ENCODE measurements at places on chromosomes 3 and 15.

DNA sequence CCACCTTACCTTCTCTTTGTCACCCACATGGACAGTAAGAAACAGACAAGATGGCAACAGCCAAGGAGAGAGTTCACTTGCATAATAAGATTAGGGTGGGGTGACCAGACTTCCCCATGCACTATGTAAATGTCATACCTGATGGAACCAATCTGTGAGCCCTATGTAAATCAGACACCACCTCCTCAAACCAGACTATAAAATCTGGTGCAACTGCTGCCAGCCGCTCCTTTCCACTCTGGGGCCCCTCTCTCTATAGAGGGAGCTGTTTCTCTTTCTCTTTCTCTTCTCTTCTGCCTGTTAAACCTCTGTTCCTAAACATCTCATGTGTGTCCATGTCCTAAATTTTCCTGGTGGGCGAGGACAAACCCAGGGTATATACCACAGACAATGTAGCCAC, 405.5 kb upstream of the CNTN4 start:
- no peak for DNase-seq

- DNase-seq, result no peak
These were observed 14.0 kb downstream of the ZNF619 start for GRCh38 chr3:40490916-40491315.

DNA sequence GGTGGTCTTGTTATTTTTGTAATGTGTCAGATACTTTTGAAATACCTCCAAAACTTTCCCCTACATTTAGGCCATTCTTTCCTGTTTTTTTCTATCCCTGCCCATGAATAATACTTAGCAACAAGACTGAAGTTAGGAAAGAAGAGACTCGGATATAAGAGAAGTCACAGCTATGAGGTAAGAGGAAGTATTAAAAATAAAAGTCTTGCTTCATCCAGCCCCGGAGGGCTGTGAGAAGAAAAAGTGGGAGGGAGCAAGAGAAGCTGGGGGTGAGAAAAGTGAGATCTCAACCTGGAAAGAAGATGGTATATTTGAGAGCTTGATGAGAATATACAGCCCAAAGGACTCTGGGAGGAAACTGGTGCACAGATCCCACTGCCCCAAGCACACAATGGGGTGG, 213.5 kb upstream of the CDIN1 start:
- no peak for DNase-seq

DNA sequence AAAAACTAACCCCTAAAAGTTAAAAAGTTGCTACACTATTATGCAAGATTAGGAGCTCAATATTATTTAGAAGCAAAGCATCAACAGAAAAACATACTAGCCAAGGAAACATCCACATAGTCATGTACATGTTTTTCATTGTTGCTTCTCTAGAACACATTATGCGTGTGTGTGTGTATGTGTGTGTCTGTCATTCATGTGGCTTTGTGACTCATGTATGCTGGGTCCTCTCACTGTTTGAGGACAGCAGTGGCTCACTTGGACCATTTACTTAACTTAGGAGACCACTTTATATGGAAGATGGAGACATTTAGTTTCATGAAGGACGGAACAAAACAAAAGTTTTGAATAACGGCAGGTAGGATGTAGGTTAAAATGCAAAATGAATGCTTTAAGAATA, 219.4 kb upstream of the THBS1 start:
- DNase-seq, result no peak

DNA sequence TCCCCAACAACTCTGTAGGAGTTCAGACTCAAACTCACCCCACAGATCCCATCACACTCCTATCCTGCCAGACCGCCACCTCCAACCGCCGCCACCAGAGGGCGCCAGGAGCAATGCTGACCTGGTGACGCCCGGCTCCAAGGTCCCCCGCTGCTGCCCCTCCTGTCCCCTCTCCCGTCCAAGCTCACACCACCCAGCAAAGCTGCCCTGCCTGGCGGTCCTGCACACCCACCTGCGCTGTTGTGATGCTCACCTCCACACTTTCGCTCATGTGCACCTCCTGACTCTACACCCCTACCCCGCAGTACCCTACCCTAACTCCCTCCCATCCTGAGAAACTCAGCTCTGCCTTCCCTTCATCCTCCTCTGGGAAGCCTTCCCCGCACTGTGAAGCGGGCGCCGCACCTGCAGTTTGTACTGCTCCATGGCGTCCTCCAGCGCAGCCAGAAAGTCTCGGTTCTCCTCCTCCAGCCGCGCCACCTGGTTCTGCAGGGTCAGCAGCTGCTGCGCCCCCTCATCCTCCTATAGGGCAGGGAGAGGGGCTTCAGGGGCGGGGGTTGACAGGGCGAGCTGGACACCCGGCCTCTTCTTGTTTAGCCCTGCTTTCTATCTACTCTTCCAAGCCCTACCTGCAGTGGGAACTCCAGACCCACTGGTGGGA, 7.9 kb downstream of the KIF7 start:
- DNase-seq, result peak; percentile 49

GRCh38 chr3:123451186-123451585, 2.3 kb upstream of the ADCY5 start:
- no peak for DNase-seq

- no peak for DNase-seq
These were observed 37.3 kb downstream of the FSD2 start for GRCh38 chr15:82768414-82769054.

DNA sequence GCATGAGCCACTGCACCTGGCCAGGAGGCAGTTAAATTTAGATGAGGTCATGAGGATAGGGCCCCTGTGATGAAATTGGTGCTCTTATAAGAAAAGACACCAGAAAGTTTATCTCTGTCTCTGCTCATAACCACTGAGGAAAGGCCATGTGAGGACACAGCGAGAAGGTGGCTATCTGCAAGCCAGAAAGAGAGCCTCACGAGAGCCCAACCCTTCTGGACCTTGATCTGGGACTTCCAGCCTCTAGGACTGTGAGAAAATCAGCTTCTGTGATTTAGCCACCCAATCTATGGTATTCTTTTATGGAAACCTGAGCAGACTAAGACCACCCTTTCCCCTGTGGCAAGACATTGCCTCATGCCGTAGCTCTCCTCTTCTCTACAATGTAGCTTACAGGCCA, 337.6 kb downstream of the THSD4 start:
- DNase-seq, result no peak

DNA sequence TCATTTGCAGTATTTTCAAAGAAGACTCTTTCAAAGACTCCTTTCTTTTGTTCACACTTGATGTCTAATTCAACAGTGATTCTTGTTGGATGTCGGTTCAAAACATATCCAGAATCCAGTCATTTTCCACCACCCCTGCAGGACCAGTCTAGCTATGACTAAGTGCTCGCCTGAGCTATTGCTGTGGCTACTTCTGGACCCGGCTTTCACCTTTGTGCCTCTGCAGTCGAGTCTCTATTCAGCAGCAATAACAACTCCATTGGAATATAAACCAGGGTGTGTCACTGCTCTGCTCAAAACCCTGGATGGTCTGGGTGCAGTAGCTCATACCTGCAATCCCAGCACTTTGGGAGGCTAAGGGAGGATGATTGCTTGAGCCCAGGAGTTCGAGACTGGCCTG, 55.0 kb downstream of the PRICKLE2 start:
- DNase-seq, result no peak

DNA sequence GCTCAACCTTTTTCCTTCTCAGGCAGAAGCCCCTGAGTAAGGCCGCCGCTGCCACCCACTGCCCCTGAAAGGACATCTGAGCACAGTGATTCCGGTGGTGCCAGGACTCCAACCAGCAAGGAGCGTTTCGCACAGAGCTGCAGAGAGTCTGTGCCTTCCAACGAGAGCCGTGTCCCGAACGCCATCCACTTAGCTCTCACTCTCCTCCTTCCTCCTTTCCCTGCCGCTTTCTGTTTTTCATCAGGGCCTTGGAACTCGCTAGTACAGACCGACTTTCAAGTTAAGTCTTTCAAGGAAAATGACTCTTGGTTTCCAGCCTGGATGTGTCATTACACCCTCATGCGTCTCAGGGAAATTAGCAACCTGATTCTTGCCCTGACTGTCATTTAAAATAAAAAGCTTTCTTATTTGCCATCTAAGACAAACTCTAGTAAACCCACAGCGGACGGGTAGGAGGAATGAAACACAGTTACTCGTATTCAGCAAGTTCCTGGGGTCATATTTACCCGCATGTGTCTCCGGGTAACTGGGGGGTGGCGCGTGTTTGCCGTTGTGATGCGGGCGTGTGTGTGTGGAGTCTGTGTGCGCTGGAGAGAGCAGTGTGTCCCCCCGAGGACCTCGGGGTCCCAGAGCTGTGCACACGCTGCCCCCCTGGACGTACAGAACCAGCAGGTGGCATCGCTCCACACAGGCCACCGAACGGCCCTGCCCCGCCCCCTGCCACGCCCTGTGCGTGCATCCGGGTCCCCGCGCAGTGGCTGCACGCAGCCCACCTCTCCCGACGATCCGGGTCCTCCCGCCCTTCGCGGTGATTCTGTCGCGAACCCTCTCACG, 30.4 kb upstream of the ALDH1A3 start:
- peak; percentile 47 for DNase-seq

- no peak for DNase-seq
These were observed 27.4 kb downstream of the SEC22A start for GRCh38 chr3:123229145-123229544.

- DNase-seq, result no peak
These were observed 1.5 kb upstream of the TCF12 start for GRCh38 chr15:56916825-56917477.

- DNase-seq, result no peak
These were observed 28.4 kb upstream of the LIMD1 start for GRCh38 chr3:45566196-45566595.

- DNase-seq, result no peak
These were observed 310.6 kb downstream of the MAGI1 start for GRCh38 chr3:65728138-65728537.

- no peak for DNase-seq
These were observed 887 bp downstream of the OXTR start for GRCh38 chr3:8768364-8769087.

DNA sequence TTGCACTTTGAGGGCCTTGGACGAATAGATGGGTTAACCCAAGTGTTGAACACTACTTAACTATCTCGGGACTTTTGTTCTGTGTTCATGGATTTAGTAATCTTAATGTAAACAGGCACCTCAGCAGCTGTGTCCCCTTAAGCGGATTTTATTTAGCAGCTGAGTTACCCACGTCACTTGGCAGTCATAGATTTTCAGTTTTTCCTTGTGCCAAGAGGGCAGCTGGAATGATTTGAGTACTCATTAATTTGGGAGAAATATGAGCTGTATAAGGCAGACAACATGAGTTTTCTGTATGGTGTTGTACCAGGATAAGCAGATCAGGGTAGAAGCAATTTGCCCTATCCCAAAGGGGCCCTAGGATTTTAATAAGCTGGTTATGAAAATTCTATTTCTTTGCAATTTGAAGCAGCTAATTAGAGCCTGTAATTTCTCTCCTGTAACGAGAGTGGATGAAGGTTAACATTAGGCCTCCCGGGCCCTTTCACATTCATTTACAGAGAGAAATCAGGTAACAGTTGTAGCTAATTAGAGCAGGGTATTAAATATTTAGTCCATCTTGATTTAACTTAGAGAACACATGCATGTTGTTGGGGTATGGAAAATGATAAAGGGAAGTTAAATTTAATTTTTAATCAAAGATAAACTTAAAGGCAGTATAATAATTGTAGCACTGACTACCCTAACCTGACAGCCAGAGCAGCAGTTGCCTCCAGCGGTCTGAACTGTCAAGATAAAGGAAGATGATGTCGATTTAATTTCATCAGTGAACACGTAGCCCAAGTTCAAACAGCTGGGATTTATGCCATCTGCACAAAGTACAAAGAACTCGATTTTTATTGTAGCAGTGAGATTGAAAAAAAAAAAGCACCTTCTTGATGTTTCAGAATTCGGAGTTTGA, 194.5 kb downstream of the LRTM1 start:
- no peak for DNase-seq

DNA sequence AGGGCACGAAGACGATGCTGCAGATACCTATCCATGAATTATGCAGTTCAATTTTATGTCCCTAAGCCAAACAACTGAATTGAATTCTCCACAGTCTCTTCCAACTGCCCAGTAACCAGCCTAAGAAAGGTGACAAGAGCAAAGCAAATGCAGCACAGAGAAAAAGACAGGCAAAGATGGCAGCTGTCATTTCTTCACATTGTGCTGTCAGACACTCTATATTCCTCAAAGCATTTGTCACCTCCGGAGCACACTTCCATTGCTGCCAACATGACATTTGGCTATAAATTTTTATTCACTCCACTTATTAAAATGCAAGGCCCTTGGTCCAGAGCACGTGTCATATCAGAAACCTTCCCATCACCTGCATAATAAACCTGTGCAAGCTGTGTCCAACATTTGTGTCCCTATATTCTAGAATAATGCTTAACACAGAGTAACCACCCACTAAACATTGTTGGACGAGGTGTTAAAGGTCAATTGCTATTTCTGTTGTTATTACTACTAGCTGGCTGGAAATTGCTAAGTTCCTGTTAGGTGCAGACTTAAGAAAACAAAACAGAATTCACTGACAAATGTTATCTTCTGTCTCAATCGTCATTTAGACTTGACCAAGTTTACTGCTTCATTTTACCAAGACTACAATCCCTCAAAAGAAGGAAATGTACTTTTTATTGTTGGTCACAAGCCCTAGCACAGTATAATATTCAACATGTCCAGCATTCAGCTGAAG, 89.7 kb downstream of the MAGI1 start:
- no peak for DNase-seq

- no peak for DNase-seq
These were observed 82.4 kb downstream of the WWTR1 start for GRCh38 chr3:149575213-149575960.

- no peak for DNase-seq
These were observed 161.9 kb downstream of the FNDC3B start for GRCh38 chr3:172201136-172201869.

- DNase-seq, result no peak
These were observed 37.2 kb upstream of the SLCO2A1 start for GRCh38 chr3:134066651-134067530.

DNA sequence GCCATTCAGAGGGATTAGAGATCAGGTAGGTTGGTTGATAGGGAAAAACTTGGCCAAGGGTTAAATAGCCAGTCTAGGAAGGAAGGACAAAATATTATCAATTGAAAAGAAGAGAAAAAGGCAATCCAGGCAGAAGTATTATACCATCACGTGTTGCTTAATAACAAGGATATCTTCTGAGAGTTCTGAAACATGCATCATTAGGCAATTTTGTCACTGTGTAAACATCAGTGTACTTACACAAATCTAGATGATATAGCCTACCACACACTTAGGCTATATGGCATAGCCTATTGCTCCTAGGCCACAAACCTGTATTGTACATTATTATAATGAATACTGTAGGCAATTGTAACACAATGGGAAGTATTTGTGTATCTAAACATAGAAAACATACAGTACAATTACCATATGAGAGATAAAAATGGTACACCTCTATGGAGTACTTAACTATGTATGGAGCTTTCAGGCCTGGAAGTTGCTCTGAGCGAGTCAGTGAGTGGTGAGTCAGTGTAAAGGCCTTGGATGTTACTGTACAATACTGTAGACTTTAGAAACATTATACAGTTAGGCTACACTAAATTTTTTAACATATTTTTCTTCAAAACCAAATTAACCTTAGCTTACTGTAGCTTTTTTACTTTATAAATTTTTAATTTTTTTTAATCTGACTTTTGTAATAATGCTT, 2.7 kb downstream of the TEX55 start:
- DNase-seq, result no peak

All from stimulated activated CD4-positive, alpha-beta T cell treated with anti-CD3 and anti-CD28 coated beads, TNF-alpha, amount 100 ng/mL, for 48 hours (primary cell).